ENCODE measurements at places on chromosomes 12 and 14.

GRCh38 chr12:61854902-61855301, 405.3 kb upstream of the USP15 start:
- no peak for DNase-seq

DNA sequence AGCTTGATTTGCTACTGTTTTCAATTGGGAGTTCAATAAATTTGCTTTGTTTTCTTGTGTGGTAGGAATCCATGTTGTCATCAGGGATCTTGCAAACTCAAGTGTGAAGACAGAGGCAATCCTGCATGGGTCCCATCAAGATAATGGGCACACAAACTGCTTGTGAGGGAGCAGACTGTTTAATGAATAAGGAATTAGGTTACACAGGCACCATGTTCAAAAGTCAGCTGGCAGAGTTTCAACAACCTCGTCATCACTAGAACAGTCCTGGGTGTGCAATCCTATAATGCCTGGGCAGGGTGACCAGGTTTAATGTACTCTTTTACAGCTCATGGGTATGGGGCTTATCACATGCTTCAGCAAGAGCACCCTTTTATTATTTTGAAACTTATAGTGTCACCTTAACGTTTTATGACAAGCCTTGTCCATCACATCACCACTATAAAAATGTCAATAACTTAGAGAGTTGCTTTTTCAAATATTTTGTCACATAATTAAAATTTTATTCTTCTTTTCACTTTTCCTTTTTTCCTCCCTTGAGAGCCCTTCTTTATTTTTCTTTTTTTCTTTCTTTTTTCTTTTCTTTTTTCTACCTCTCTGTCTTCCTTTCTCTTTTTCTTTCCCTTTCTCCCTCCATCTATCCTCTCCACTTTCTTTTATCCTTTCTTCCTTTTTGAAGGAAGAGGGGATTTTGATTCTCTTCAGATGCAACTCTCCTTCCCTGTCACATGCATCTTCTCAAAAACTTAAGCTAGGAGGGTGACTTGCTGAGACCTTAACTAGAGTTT, 252.2 kb upstream of the ATP2B1 start:
- no peak for DNase-seq

- no peak for DNase-seq
These were observed 13.3 kb downstream of the NDUFA12 start for GRCh38 chr12:94990222-94990621.

DNA sequence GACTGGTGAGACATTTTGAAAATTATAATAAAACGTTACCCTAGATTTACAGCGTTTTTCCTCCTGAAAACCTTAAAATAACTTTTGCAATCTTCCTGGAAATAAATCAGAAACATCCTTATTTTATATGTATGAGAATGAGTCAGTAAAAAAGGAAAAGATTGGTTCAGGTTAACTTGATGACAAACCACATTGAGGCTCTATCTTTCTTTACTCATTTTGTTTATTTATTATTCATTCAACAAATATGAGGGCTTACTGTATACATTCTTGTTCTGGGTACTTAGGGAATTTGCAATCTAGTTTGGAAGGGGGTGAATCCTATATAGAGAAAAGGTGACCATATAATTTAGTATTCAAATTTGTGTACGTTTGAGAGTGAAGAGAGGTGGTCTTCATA, 156.6 kb downstream of the UNC79 start:
- DNase-seq, result no peak

- no peak for DNase-seq
These were observed 70.2 kb downstream of the IRF2BPL start for GRCh38 chr14:76958020-76958979.
